ENCODE measurements at places on chromosomes 1 and 21.

- no peak for DNase-seq
Measured at GRCh38 chr1:226785805-226786204, 46.7 kb upstream of the ITPKB start.

- DNase-seq, result no peak
Measured at GRCh38 chr1:93679546-93679945, 2.1 kb downstream of the BCAR3 start.

DNA sequence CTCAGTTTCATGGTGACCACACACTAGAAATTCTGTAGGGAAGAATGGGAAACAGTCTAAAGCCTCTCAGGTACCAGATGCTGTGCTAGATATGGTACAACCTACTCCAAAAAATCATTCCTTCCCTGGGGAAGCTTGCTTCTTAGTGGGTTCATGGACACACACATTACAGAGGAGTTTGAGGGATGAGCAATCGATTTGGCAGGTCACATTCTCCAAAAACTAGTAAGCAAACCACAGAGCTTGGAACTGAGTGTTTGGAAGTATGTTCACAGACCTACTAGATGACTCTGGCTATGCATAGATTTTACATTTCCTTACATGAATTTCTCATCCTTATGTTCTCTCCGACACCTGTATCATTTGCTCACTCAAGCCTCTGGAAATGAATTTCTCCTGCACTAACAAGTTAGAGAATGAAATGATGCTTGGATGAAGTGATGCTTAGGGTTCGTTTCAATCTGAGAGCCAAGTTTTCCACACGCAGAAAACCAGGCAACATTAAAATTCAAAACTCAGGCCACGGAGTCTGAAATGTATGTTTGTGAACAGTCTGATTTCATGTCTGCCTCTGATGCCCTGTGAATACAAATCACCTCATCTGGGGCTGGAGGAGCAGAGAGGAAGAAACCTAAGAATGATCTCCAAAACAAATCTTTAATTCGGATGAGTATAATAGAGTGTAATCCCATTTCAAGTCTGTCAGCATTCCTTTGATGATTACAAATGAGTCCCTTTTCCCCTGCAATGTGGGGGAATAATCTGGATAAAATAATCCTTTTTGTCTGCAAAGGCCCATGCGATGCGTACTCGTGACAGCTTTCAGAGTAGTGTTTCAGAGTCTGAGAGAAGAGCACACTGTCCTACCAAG is 11.0 kb downstream of the EVA1C start:
- no peak for DNase-seq

DNA sequence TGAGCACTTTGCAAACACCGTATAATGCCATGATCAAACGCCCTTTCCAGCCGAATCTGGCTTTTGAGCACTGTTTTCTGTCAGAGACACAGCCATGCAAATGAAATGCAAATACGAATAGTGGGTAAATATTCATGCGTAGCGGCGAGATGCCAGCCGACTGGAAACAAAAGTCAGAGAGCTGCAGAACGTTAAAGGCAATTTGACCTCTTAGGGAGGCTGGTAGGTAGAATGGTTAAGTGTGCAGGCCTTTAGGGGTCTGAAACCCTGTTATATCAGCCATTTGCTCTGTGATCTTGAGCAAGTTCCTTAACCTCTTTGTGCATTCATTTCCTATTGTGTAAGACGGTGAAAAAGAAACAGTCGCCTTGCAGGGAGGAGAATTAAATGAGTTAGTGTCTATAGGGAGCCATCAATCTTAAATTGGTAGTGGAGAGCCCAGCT is 6.5 kb upstream of the SDHB start:
- no peak for DNase-seq

DNA sequence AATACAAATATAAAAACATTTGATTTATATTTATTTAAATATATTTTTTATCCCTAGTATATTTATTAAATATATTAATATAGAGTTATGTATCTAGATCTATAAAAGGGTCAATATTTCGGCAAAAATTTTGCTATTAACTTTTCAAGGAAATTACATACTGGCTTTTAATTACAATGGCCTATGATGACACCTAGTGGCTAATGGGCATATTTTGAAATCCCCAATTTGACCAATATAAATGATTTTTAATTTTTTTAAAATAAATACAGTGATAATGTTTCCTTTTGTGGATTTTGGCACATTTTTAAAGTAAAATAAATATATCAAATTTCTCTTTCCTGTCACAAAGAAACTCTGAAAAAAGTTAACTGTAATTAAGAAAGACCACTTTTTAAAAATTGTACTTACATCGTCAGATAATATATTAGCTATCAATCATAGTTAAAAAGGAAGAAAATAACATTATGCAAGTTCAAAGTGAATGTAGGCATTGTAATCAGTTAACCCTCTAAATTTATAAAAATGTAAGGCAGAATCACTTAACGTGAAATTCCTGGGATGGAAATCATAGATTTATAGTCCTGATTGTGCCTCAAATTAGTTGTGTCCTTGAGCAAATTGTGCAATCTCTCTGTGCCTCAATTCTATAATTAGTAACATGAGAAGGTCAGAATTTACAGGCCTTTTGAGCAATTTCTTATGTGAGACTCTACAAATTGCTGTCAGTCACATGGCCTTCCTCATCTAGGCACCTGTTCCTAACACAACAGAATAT is 25.6 kb upstream of the RGS13 start:
- no peak for DNase-seq

DNA sequence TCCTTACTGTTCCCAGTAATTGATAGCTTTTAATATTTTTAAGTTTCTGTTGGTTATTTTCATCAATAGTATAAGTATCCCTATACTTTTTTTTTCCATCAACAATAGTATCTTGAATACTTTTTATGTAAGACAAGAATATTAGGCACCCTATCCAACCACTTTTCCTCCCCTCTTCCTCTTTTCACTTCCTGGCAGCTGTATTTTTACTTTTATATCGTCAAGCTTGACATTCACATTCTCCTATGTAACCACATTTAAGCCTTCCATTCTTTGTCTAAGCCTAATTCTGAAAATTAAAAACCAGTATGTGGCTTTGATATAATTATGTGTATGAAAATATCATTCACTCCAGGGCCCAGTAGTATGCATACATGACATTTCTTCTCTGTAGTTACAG is 9.3 kb downstream of the TMEM39B start:
- no peak for DNase-seq

- no peak for DNase-seq
Measured at GRCh38 chr1:43066578-43066977, 105.5 kb downstream of the EBNA1BP2 start.

GRCh38 chr1:41918450-41919043 is at the start of gene HIVEP3:
TSS of gene HIVEP3 (minus strand) at chr1:41918922.
- DNase-seq, result no peak

DNA sequence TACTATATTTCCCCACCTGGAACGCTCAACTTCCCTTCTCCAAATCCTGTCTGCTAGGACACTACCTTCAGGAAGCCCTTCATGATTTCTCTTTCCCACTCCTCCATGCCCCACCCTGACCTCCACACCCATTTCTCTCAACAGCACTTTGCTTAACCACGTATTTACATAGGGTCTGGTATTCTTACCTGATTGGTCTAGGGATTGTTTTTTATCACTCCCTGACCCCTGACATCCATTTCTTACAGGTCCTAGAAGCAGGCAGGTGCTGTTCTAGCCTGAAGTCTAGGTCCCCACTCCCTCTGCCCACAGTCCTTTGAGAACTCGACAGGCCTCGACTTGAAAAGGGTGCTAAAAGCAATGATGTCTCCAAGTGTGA is 47.5 kb downstream of the DMAP1 start:
- no peak for DNase-seq

DNA sequence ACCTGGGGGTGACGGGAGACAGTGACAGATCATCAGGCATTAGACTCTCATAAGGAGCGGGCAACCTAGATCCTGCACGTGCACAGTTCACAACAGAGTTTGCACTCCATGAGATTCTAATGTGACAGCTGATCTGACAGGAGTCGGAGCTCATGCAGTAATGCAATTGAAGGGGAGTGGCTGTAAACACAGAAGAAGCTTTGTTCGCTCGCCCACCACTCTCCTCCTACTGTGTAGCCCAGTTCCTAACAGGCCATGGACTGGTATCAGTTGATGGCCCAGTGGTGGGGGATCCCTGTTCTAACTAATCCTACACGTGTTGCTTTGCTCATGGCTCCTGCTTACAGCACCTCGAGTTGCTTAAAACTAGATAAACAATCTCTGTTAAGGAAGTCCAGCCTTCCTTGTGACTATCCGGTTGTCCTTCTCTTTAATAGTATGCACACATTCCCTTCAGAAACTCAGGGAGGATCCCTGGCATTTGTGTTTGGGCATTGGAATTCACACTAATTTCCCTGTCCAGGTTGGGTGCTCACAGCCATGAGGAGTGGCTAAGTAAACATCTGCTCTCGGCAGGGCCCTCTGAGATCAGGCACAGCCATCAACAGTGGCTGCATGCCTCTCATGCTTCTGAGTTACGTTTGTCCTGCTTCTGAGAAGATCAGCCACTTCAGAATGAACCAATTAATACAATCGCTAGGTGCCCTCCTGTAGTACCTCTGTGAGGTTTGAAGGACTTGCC is 21.1 kb upstream of the F3 start:
- DNase-seq, result no peak

DNA sequence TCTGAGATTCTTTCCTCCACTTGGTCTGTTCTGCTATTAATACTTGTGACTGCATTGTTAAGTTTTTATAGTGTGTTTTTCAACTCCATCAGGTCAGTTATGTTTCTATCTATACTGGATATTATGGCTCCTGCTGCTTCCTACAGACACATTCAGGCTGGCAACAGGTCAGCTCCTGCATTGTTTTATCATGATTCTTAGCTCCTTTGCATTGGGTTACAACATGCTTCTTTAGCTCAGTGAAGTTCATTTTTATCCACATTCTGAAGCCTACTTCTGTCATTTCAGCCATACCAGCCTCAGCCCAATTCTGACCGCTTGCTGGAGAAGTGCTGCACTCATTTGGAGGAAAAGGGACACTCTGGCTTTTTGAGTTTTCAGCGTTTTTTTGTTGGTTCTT is 37.3 kb upstream of the F3 start:
- DNase-seq, result no peak

DNA sequence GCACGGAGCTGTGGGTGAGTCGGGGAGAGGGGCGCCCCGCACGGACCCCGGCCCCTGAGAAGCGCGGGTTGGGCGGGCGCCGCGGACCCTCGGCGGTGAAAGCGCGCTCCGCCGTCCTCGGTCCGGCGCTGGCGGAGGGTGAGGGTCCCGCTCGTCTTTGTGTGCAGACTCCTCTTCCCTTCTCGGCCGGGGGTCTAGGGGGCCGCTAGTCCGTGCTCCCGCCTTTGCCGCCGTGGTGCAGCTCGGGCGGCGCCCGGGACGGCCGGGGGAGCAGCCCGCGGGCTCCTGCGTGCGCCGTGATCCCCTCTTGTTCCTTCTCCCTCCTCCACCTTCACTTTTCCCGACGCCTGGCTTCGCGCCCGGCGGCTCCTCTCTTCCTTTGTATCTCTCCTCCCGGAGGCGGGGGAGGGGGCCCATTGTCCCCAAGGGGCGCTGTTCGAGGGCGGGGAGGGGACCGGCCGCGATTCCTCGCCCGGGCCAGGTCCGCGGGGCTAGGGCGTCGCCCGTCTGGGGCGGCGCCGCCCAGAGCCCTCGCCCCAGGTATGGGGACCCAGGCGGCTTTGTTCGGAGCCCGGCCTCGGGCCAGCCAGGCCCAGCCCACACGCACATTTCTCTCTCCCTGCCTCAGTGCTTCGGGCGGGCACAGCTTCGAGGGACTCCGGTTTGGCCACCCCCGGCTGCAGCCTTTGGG is 519 bp downstream of the FNBP1L start:
- no peak for DNase-seq

DNA sequence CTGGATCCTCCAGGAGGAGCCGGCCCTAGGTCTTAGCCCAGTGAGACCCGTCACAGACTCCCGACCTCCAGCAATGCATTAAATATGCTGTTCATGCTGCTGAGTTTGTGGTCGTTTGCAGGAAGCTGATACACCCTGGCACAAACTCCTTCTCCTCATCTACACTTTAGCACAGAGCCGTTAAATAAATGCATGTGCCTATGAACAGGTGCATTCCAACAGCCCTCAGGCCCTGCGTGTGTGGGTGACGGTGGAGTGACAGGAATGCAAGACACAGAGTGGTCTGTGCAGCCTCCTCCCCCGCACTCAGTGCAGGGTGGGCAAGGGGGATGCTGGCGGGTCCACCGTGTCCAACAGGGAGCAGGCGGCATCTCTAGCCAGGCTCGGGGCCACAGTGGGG is 106.6 kb upstream of the TMPRSS2 start:
- DNase-seq, result no peak

DNA sequence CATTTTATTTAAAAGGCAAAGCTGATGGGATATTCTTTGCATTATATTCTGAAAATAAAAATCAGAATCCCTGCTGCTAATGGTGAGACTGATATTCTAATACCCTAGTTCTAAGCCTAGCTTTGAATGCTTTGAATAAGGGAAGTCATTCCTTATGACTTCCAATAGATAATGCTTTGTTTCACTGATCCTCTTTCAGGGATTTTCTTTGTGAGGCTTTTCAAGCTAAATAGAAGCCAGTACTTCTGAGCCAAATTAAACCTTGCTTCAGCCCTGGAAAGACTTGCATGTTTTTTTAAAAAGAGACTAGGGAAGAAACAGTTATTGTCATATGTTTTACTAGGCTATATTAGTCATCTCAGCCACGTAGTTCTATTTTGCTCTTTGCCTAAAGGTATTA is 68.5 kb upstream of the CACYBP start:
- no peak for DNase-seq

GRCh38 chr1:109821831-109822745 is 58.4 kb upstream of the EPS8L3 start:
- no peak for DNase-seq

- no peak for DNase-seq
Measured at GRCh38 chr1:245441689-245442088, 286.9 kb downstream of the KIF26B start.

- no peak for DNase-seq
Measured at GRCh38 chr1:88399690-88400089, 284.4 kb upstream of the PKN2 start.

DNA sequence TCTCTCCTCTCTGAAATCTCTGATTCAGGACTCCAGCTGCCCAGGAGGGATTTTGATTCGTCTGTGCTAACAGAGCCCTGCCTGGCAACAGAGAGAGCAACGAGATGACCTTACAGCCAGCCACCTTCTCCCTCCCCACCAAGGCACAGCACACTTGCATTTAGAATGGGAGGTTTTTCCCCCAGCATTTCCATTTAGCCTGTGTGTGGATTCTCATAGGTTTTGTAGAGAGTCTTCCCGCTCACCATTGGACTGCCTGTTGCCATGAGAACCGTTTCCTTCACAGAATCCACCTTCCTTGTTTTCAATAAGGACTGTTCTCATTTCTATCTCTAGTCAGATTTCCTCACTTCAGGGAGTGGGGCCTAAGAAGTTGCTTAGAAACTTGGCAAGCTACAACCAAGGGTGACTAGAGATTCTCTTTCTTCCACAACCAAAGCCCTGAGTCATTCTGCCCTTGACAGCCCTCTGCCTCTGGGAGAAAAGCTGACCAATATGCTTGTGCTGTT is 5.8 kb upstream of the IKBKE start:
- DNase-seq, result no peak

- no peak for DNase-seq
Measured at GRCh38 chr1:147630022-147630421, 40.3 kb downstream of the ACP6 start.
